Stimulated activated CD8-positive, alpha-beta memory T cell treated with anti-CD3 and anti-CD28 coated beads, Interleukin-4, amount 100 ng/mL, for 4 hours (primary cell): ENCODE measurements at places on chromosomes 3 and 15.
A peak's percentile ranks its signal among the peaks of the same experiment; 100 is the strongest.

DNA sequence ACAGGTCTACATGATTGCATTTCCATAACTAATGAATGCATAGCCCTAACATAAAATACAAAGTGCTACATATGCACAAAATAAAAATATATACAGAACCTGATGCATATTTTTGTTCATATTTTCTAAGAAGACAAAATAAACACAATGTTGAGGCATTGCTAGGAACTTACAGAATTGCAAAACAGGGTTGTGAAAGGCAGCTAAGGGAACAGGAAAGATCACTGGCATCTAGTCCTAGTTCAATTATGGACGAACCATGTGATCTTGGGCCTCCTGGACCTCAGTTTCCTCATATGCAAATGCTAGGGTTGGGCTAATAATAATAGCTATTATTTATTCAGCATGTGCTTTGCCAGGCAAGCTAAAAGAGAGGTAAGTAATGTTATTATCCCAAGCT is 15.5 kb upstream of the NCEH1 start:
- DNase-seq: no peak

DNA sequence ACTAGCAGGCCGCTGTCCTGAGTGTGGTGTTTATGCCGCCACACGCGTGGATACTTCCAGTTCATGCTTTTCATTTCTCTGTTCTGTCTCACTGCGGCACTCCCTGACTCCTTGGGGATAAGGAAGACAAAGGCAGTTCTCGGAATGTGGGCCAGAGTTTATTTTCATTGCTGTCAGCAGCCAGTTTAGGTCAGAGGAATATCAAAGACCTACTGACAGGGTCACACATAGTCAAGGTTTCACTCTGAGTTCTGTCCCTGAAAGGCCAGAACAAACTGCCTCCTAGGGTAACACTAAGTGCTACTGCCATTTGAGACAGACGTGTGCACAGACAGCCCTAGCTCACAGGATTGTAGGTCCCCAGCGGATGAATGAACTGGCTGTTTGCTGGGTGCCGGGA is 27.3 kb upstream of the SPTBN5 start:
- DNase-seq: no peak

DNA sequence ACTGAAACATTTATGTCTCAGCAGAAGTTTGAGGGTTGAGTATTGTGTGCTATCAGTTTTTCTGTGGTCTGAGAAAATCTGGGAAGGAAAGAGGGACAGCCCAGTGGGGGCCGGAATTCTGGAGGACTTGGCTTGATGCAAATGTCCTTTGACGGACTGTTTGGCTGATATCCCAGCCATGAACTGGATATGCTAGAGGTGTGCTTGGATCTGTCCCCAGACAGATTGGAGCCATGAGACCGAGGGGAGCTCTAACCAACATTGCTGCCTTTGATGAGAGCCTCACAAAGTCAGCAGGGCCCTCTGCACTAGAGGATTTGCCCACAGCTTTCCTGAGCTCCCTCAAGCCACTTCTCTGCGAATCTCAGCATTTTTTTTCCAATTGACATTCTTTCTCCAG is 405.6 kb downstream of the NTRK3 start:
- DNase-seq: no peak

- DNase-seq: peak; percentile 87
Measured at GRCh38 chr3:15377961-15378791, 45.8 kb upstream of the SH3BP5 start.

- no peak for DNase-seq
Measured at GRCh38 chr3:78858910-78859309, 908.9 kb downstream of the ROBO1 start.

DNA sequence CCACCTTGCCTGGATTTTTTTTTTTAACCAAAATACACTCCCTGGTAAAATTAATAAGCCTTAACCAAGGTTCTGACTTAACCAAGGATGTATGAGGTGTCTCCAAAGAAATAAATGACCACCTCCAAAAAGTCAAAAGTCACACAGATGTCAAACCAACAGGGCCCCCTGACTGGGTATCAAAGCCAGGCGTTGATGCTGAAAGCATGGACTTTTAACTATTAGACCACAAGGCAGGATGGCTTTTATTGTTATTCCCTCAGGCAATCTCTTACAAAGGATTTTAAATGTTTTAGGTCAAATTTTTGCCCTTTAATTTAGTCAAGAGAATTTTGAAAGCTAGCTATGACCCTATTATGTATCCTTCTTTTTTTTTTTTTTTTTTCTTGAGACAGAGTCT is 60.4 kb downstream of the OSTN start:
- no peak for DNase-seq

DNA sequence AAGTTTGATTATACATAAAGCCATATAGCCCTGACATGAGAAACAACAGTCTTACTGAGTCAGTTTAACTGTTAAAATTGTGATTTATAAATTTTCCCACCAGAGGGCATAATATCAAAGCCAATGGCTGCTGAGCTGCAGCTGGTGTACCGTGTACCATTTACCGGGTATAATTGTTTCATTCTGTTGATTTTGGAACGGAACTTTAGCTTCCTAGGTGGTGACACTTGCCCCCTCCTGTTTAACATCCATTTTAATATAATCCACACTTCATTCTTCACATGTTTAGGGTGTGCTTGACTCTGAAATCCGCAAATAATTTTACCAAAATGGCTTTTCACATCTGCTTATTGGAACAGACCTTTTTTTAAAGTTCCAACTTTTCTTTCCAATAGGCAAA is 72.8 kb downstream of the SLC9A9 start:
- DNase-seq: no peak

DNA sequence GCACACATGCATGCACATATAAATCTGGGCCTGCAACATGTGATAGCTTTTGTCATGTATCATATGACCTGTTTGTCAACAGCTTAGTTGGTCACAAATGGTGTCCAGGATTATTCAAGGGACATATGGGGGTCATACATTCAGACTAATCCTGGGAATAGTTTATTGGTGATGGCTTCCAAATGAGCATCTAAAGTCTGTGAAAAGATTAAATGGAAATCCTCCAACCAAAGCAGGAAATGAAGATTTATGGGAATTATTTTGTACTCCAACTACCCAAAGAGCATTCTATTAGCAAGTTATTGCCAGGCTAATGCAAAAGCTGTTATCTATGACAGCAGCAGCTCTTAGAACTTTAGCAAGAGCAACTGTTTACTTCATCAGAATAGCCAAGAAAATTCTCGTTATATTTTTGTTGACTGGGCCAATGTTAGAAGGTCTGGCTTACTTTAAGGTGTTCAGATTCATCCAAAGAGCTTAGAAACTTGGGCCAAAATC is 7.1 kb downstream of the FSTL1 start:
- no peak for DNase-seq

DNA sequence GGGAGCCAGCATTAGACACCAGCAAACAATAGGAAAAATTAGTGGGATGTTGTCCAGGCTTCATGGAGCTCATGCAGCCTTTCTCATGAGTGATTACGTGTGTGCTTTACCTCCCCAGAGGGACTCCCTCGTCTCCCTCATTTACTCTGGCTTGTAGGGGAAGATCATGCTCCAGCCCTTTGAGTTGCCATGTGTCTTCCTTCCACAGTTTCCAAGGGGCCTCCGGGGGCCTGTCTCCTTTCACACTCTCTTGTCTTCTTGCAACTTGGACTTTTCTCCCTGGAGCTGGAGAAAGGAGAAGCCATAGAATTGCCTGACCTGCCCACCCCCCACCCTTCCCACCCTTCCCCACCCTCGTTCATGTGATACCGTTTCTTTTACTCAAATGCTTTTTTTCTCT is 98.7 kb downstream of the FAM43A start:
- DNase-seq: no peak

DNA sequence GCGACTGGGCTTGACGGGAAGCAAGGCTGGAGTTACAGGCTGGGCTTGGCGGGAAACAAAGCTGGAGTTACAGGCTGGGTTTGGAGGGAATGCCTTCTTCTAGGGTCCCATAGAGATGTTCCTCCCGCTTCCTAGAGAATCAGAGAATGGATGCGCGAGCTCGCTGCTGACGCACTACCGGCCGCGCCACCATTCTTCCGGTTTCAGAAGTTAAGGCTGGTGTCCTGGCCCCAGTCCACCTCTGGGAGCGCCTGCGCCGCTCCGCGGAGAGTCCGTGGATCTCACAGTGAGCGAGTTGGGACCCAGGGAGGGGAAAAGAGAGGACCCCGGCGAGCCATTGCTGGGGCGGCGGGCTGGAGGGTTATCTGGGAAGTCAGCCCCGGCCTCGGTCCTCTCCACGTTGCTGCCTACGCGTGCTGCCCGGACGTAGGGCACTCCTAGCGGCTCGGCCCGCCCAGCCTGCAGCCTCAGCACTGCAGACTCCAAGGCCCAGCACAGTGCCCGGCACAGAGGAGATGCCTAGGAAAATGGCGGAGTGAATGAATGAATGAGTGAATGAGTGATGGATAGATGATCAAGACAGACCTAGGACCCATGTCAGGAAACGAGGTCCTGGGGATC is at the start of gene ZNF502:
ZNF502 (plus strand) TSS at position 206 of the 621 bp plus-strand sequence. CDS start 7,602 bp downstream, outside the sequence.
- DNase-seq: peak; percentile 46

DNA sequence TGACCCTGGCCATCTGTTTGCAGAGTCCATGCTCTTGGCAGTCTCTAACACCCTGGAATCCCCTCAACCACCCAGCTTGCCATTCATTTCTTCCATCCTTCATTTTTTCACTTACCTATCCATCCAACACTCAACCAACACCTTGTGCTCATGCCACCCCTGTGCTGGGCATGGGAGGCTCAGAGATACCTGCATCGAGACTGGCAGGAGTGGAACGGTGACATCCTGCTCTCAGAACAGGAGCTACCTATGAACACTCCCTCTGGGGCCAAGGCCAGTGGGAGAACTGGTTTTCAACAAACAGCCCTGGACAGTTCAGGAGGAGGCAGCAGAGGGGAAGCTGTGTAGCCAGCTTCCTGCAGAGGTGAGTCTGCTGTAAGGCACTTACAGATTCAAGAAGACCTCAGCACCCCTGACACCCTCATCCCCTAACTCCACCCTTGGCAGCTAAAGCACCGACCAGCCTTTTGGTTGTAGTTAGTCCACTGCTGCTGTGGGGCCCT is 19.5 kb upstream of the ATP2B2 start:
- no peak for DNase-seq

DNA sequence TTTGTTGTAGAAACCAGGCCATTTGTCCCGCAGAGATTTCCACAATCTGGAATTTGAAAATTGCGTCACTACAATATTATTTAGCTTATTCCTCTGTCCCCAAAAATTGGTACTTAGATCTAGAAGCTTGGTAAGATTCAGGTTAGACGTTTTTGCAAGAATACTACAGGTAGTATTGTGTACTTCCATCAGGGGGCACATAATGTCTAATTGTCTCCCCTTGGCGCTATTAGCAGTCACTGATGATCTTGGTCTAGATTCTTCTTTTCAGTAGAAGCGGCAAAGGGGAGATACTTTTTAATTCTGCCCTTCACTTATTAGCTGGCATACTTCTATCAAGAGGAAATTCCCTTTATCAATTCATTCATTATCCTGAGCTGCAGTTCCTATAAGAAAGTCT is 42.6 kb upstream of the TRIM42 start:
- no peak for DNase-seq

DNA sequence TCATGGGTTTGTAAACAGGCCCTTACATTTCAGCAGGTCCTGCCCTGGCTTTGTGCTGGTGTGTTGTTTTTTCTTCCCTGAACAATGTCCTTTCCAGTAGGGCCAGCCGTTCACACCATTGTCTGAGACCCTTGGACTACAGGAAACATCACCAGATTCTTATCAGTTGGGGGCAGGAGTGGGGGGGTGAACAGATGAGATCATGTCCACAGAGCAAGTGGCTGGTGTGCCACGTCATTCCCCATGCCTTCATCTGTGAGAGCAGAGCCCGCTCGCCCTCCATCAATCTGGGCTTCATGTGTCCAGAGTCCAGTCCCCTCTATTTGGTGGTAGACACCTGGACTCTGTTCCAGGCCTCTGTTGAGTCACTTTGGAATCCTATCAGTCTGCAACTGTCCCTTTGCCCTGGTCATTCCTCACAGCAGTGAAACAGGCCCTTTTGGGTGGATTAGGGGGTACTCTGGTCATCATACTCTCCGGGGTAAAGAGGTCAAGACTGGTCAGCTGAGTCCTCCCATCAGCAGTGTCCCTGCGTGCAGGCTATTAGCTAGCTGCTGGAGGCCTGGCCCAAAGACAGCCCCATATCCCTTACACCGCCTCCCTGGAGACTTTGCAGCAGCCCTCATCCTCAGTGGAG is 15.0 kb downstream of the SEMA3G start:
- DNase-seq: no peak

DNA sequence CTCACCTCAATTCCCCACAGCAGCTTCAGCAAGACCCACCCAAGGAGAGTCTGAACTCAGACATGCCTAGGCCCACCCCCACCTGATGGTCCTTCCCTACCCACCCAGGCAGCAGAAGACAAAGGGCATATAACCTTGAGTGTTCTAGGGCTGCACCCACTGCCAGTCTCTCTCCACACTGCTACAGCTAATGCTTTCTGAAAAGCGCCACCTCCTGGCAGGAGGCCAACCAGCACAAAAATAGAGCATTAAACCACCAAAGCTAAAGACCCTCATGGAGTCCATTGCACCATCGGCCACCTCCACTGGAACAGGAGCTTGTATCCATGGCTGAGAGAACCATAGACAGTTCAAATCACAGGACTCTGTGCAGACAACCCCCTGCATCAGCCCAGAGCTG is 11.3 kb upstream of the RPL39L start:
- DNase-seq: peak; percentile 46

DNA sequence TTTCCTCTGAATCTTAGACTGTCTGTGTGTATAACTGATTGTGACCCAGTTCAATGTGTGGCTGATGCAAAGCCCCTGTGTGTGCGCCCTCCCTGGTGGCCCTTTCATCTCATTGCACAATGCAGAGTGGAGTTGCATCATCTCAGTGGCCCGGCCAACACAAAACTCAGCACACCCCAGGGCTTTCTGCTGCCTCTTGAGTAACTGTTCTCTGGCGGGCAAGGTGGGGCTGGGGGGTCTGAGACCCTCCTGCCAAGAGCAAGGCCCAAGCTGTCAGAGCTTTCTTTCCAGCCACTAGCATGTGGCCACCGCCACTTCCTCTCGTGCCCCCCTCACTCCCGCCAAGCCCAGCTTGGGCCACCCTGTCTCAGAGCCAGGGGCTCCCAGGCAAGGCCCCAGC is 80.7 kb upstream of the ALDH1L1 start:
- DNase-seq: no peak
